ENCODE measurements at places on chromosomes 4 and X.

- no peak for DNase-seq
Observed at GRCh38 chr4:73687421-73687820, 52.9 kb upstream of the CXCL8 start.

DNA sequence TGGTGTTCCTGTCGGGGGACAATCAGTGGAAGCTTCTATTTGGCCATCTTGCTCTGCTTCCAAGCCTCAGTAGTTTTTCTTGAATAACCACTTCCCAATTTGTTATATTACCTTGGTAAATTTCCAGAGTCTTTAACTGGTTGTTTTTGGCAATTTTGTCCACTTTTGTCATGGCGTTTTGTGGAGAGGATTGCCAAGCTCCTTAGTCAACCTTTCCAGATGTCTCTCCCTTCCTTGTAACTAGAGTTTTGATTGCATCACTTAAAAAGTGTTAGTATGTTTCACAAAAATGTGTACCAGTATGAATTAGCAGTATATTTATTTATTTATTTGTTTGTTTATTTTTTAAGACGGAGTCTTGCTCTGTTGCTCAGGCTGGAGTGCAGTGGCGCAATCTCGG, 15.8 kb upstream of the UXT start:
- no peak for DNase-seq

DNA sequence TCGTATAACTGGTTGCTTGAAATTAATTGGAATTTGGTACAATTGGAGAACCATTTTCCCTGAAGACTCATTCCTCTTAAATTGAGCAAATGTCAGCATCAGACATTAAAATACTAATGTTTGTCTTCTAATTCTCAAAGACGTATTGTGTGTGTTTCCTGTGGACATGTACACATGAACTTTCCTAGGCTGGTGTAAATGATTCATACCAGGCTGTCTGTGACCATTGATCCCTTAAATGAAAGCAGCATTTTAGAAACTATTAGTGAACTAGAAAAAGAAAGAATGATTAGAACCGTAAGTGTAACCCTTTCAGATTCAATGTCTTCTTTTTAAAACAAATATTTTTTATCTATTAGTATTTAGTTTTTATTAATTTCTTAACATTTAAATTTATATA, 332.9 kb downstream of the PPP3CA start:
- no peak for DNase-seq

GRCh38 chr4:180542445-180543100, 1700.6 kb upstream of the TENM3 start:
- DNase-seq = no peak

GRCh38 chrX:56787734-56788152, 58.7 kb downstream of the NBDY start:
- no peak for DNase-seq

DNA sequence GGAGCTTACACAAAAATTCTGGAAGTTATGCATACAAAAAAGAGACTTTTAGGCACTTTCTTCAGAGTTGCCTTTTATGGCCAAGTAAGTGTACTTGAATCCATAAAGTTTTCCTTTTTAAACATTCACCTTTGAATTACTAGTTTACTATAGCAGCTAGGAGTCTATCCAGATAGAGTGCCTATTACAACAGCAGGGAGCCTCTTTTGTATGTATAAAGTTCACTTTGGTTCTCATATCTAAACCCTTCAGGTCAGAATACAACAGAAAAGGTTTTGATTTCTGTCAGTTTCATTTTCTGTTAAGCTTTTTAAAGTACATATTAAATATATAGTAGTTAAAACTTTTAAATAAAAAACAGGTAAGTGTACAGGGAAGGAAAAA, 51.4 kb upstream of the IL13RA1 start:
- no peak for DNase-seq

- DNase-seq = no peak
Observed at GRCh38 chr4:141077611-141078225, 55.6 kb downstream of the RNF150 start.

DNA sequence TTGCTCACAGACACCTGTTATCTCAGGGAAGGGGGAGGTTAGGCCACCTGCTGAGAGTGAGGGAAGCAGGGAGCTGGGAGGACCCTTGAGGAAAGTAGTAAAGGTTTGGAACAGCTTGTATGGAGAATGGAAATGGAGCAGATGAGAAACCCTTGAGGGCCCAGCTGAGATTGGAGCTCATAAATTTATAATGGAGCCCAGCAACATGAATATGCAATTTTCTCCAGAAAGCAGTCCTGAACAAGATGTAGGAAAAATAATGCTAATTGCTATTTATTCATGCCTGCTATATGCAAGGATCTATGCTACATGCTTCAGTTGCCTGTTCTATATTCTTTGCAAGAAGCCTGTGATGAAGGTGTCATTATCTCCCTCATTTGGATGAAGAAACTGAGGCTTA, 67.5 kb upstream of the LEF1 start:
- no peak for DNase-seq

GRCh38 chrX:110425222-110426154, 66.8 kb downstream of the RTL9 start:
- no peak for DNase-seq

DNA sequence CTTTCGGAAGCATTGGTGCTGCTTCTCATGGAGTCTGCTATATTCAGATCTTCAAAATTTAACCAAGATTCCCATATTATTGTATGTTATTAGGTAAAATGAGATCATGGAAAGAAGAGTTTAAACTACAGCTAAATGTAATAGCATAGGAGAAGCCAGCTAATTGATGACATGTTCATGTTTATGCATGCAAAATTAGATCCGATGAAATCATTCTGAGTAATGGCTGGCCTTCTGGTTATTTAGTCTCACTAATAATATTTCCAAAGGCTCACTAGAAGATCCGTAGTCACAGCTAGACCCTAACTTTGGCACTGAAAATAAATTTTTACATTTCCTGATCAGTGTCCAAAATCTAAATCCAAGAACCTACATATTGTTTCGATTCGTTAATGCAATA, 19.8 kb upstream of the PHKA2 start:
- no peak for DNase-seq

GRCh38 chrX:120735966-120736365, 106.1 kb upstream of the C1GALT1C1 start:
- DNase-seq = no peak

DNA sequence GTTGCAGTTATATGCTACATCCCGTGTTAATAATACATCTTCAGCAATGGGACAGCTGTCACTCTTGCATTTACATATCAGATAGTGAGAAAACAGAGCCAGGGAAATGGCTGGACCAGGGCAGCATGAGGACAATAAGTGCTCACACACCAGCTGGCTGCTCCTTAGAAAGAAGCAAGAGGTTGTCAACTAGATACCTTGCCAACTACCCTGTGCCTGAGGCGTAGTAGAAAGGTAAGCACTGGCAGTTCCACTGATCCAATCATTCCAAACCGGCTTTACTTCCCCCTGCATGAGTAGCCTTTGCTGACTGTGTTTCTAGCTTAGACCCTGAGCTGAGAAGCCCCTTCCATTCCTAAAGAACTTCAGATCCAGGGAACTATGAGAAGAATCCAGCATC, 52.2 kb upstream of the FGF13 start:
- no peak for DNase-seq

DNA sequence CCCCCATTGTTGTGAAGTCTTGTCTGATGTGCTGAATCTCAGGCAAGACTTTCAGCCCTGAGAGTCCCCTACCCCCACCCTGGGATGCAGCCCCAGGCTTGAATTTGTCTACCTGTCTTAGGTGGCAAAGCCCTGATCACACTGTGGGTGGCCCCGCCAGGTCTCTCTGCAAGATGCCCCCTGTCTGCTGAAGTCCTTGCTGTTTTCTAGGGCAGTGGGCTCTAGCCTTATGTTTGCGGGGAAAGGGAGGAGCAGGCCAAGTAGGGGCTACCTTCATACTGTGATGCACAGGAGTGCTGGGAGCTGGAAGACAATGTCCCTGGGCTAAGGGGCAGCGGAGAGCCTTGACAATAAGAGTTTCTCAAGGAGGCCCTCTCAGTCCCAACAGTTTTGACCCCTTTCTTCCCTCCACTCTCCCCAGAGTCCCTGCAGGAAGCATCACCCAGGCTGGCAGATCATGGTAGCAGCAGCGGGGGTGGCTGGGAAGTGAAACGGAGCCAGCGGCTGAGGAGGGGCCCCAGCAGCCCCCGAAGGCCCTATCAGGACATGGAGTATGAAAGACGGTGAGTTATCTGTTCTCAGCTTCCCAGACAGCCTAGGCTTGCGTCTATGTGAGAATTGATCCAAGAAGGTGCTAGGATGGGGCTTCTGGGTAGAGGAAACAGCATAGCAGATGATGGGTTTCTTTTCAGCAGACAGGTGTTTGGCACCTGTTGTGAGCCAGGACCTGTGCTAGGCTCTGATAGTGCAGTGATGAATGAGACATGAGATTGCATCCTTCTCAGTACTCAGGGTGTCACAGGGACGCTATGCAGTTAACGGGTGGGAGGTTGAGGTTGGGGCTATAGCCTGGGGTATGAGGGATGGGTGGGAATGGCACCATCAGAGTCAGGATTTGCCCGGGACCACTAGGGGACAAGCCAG, 2.2 kb downstream of the RBM10 start:
- DNase-seq = no peak

GRCh38 chr4:1870328-1870577, 940 bp upstream of the NSD2 start:
- DNase-seq = no peak

DNA sequence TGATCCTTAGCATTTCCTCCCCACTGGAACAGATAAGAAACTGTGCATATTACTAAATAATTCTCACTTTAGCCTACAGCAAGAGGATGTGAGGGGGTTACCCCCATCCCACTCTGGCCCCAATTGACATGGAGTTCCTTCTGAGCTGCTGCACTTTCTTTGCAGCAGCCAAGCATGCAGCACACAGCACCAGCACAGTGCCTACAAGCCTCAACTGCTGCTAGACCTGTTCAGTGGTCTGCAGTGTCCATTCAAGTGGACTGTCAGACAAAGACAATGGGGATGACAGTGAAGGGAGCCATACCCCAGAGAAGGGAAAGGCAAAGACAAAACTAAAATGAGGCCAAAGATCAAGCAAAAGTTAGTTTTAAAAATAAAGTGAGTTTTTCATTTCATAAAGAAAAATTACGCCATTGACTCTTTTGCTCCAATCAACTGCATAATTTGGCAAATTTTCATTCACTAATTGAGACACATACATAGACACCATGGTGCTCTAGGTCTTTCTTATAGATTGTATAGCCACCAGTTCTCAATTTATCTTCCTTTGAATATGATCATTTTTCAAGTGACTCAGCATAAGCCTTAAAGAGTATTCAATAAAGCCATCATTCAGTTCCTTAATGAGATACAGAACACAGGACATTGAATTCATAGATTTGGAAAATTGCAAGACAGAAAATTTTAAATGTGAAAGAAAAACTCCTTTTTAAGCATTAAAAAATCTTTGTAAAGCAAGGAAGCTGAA, 410.6 kb downstream of the HNRNPD start:
- no peak for DNase-seq

DNA sequence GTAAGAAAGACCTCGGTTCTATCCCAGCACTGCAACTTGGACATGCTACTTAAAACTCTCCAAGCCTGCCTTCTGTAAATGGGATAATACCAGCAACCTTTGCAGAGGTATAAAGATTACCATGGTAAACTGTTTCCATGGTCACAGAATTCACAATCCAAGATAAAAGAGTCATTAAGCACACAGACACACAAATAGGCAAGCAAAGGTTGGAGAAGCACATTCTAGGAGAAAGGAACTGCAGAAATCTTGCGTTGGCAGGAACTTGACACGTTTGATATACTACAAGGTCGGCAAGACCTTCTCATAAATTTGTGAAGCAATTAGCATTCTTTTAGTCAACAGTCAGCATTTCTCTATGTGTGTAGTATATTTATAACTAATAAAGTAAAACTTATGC, 12.3 kb upstream of the CHRNA9 start:
- DNase-seq = no peak

DNA sequence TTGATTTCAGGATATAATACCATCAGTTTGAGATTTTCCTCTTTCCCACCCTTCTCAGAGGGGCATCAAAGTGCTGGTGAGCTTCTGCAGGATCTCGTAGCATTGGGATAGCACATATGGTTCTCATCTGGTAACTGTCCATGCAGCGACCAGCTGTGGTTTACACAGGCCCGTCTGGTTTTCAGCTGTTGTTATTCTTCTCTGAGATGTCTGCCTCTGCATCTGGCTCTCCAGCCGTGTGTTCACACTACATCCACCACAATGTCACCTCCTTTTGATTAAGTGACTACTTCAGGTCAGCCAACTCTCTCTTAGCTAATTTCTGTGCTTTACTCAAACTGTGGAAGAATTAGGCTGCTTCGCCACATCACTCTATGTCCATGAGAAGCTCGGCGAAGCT, 676.7 kb upstream of the TENM3 start:
- DNase-seq = no peak

DNA sequence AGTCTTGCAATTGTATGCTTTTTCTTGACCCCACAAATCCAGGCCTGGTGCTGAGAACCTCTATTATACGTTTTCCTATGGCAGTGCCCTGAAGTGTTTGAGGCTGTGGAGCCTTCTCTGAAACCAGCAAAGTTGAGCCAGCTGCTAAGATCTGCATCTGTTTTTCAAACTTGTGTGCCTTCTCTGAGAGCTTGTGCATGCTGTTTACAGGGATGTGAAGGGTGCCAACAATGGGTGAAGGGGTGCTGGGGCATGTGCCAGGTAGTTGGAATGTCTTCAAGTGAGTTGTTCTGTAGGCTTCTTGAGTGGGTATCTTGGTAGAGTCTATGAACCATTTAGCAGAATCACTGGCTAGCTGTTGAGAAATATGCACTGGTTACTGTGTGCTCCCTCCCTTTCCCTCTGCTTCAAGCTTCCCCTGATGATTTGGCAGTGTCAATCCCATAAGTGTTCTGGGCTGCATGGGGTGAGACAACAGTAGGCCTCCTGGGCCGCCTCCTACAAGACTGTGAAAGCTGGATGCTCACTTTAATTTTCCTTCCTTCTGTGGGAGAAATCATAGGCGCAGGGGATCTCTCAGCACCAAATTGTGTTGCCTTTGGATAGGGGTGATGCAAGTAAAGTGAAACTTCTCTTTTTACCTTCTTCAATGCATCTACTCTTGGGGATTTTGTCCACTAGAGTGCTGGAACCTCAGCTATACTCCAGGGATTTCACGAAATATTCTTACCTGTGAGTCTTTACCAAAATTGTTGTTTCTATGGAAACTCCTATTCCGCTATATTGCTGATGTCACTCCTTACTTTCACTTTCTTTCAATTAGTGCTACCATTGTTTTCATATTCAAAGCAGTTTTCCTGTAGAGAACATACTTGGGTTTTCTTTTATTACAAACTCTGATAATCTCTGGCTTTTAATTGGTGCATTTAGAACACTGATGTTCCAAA, 30.0 kb downstream of the ITM2A start:
- no peak for DNase-seq

GRCh38 chr4:109914322-109914721, 1.6 kb downstream of the EGF start:
- no peak for DNase-seq

Measured in substantia nigra (tissue), 51 donors.